ENCODE measurements at places on chromosomes 3 and 15.
A peak's percentile ranks its signal among the peaks of the same experiment; 100 is the strongest.

DNA sequence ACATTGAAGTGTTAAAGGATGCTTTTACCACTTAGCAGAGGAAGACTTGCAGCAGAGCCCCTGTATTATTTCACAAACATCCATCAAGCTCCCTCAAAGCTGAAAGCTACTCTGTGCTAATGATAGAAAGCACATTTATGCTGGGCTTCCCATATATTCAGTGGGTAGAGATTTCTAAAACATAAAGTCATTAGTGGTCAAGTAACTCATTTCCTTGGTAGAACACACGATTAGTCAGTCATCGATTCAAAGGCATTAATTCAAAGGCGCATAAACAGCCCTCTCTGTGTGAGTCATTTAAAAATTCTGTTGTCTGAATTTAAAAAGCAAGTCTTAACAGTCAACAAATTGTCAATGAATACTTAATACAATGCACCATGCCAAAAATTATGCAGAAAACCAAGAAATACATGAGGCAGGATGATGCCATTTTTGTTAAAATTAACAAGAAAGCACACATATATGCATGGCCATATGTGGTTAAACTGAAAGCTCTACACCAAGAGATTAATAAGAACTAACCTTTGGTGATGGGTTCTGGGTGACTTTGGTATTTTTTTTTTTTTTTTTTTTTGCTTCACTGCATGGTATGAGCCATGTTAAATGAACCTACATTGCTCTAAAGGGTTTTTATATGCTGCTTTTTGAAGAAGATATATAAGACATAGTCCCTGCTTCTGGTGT is 61.7 kb downstream of the LDHAL6B start:
- DNase-seq, result no peak

- DNase-seq, result no peak
Observed at GRCh38 chr3:56052188-56052587, 416.1 kb downstream of the ERC2 start.

DNA sequence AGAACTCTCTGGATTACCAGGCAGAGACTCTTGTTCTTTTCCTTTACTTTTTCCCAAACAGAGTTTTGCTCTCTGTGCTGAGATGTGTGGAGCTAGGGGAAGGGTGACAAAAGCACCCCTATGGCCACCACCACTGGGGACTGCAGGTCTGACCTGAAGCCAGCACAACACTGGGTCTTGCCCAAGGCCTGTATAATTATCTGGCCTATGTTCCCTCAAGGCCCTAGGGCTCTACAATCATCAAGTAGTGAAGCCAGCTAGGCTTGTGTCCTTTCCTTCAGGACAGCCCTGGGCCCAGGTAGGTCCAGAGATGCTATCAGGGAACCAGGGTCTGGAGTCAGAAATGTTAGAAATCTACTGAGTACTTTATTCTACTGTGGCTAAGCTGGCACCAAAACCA is 28.4 kb downstream of the MYO1E start:
- DNase-seq, result no peak

DNA sequence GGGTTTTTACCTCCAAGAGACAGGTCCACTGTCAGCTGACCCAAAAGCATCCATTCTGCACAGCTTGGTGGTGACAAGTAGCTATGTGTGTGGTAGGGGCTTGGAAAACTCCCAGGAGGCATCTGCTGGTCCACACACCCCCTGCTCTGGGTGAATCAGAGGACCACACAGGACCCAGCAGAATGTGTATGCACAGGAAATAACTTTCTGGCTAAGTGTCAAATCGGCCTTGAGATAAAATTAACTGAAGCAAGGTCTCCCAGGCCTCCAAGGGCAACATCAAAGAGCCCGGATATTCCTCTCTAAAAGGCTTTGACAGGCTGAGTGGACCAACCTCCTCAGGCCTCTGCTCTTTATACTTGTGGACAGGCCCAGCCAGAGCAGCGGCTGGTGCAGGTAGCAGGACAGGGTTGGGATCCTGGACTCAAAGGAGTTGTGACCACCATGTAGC is 66.5 kb downstream of the CTNNB1 start:
- DNase-seq, result no peak

- no peak for DNase-seq
Observed at GRCh38 chr3:114089675-114090074, 33.1 kb downstream of the QTRT2 start.

DNA sequence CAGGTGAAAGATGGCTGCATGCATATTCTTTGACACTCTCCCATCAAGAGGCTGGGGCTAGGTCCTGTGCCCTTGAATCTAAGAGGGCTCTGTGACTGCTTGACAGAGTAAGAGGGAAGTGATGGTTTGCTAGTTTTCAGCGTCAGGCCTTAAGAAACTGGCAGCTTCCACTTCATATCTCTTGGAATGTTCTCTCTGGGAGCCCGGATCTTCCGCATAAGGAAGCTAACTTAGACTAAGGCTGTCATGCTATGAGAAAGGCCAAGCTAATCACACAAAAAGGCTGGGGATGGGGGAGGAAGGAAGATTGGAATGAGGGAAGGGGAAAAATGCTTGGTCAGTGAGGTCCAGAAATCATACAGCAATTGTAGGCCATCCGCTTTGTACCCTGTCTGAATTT is 50.0 kb downstream of the MB21D2 start:
- no peak for DNase-seq

- DNase-seq, result no peak
Observed at GRCh38 chr3:8524249-8524648, 22.6 kb downstream of the LMCD1 start.

- DNase-seq, result no peak
Observed at GRCh38 chr15:67824976-67825880, at the start of gene SKOR1. Gene SKOR1, plus strand, starts transcription at chr15:67825509. Its CDS starts 94 bp downstream, at chr15:67825603.

GRCh38 chr3:129608936-129609590 is 2.6 kb upstream of the PLXND1 start:
- no peak for DNase-seq

GRCh38 chr15:67303490-67304363 is 49.1 kb downstream of the IQCH start:
- peak; percentile 29 for DNase-seq

DNA sequence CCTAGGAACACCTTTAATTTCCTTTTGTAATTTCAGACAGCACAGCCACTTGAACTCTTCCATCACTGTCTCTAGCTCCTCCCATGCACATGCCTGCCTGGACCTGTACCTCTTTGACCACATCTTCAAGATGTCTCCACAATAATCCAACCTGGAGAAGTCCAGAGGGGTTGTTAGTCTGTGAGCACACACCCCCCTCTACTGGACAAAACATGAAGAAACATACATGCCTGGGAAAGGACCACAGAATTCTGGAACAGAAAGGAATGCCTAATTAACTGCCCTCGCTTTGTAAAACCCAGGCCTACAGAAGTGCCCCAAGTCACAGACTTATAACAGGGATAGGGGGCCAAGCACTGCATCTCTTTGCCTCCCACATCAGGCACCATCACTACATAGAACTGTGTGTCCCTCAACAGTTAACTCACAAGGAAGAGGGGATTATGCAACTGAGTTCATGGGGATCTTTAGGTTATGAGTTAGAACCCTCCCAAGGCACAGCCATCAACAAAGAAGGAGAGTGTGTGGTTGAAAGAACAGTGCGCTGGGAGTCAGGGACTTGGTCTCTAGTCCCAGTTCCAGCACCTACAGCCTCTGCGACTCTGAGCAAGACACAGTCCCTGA is 61.7 kb downstream of the FMN1 start:
- DNase-seq, result no peak

- DNase-seq, result no peak
Observed at GRCh38 chr3:184261270-184261853, at the start of gene CAMK2N2. Gene CAMK2N2, minus strand, starts transcription at chr3:184261553. Its CDS starts 268 bp downstream, at chr3:184261285.

DNA sequence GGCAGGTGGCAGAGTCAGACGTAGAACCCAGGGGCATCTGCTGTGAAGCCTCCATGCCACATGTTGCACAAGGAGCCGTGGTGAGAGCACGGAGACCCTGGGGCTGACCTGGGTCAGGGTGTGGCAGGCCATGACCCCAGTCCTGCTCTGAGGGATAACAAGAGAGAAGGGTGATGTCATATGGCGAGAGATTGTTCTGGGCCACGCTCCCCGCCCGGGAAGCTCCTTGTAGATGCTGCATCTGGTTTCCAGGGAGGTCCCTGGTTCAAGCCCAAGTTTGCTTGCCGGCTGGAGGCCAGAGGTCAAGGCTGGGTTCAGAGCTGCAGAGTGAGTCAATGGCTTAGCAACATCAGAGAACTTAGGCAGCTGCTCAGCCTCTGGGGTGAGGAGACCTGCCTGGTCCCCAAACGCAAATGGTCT is 17.3 kb downstream of the FGD5 start:
- no peak for DNase-seq

- no peak for DNase-seq
Observed at GRCh38 chr15:74793135-74794028, 11.5 kb downstream of the CSK start.

DNA sequence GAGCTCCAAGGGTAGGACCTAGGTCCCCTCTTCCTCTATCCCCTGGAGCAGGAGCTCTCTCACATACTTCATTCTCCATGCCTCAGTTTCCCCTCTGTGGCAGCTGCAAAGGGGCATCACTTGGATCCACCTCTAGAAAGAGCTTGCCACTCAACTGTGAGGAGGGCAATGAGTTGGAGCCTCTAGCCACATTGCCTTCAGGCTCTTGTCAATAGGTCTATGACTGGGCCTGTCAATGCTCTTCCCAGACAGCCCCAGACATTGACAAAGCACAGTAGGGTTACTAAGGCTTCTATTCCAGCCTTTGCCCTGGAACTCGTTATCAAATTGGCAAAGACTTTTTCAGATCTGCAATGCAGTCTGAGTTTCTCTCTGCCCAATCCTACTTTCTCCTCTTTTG is 4.4 kb upstream of the VIPR1 start:
- no peak for DNase-seq

- DNase-seq, result no peak
Observed at GRCh38 chr3:41129731-41130130, 69.6 kb upstream of the CTNNB1 start.

DNA sequence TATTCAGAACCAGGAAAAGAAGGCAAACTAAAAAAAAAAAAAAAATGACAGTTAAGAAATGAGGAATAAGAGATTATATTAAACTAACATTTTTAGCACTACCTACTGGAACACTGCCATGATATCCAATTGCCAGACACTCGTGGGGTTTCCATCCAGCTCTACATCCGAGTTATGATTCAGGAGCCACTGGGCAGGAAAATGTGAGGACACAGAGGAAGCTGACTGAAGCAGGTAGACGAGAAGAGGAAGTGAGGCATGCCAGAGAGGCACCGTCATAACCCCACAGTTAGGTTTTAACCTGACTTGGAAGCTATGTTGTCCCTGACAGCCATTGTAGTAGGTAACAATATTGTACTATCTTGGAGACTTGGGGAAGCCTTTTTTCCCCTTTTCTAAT is 495.0 kb downstream of the NLGN1 start:
- DNase-seq, result no peak

DNA sequence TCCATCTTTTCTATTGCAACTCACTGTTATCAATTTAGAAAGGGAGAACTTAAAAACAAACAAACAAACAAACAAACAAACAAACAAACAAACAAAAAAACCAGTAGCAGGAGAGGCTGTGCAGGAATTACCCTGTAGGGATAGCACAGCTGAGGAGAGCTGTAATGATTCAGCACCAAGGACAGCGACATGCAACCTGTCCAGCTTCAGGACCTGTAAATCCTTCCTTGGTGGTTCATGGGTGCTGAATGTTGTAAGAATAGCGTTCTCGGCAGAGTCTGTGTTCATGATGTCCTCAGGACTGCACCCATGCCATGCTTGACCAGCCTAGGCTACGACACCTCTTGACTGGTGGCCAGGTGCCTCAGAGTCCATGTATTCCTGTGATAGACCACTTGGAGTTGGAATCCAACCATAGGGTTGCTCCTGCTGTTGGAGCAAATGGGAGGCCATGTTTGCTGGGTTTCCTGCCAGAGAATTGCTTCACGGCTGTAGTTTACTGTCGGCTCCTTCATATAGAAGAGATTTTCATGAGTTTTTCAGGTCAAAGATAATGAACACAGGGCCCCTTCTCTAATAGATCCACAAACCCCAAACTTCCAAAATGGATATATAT is 65.9 kb downstream of the CACNA2D3 start:
- DNase-seq, result peak; percentile 18

DNA sequence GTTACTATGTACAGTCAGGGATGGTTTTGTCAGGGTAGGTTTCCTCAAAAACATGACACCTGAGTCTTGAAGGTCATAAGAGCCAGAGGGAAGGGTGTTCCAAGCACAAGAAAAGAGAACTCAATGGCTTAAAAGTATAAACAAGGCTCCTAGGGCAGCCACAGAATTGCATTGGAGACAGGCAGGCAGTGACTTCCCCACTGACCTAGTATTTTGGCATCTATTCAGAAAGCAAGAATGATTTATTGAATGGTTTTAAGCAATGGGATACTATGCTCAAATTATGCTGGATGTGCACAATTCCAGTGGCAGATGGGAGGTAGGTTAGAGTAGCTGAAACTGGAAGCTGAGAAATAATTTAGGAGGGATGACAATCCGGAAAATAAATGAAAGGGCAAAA is 54.0 kb downstream of the TSC22D2 start:
- no peak for DNase-seq

GRCh38 chr15:58473724-58474123 is 41.9 kb downstream of the LIPC start:
- no peak for DNase-seq

DNA sequence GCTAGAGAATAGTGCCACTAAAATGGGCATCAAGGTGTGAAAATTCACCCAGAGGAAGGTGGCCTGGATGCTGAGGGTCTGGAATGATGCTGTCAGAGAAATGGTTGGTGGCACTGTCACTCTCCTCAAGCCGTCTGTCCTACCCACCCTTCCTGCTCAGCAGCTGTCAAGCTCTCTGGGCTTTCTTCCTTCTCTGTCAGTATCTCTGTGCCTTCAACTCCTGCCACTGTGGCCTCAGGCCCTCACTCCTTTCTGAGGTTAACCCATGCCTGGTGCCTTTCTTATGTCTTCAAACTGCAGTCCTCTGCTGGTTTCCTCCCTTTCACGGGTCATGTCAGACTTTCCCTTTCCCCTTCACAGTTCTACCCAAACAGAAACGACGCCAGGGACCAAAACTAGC is 4.4 kb downstream of the MYO5C start:
- DNase-seq, result peak; percentile 33

GRCh38 chr3:172125963-172126457 is 86.6 kb downstream of the FNDC3B start:
- DNase-seq, result no peak

DNA sequence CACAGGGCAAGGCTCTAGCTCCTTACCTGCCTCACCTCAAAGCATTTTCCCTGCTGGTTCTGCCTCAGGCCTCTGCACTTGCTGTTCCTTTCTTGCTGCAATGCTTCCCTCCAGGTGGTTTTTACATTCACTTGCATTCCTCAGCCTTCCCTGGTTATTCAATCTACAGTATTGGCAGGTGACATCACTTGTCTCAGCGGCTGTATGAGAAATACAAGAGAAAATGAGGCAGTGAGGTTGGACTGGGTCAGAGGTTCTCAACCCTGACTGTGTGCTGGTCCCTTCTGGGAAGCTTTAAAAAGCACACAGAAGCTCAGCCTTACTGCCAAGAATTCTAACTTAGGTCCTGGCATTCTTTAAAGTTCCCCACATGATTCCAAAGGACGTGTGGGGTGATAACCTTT is 26.7 kb downstream of the SIAH2 start:
- no peak for DNase-seq
